ENCODE measurements at places on chromosomes 1 and 21.

GRCh38 chr1:221435504-221435904 is 306.4 kb downstream of the DUSP10 start:
- peak; percentile 67 for DNase-seq

GRCh38 chr1:32496127-32496526 is 31.3 kb downstream of the ZBTB8B start:
- DNase-seq, result no peak

DNA sequence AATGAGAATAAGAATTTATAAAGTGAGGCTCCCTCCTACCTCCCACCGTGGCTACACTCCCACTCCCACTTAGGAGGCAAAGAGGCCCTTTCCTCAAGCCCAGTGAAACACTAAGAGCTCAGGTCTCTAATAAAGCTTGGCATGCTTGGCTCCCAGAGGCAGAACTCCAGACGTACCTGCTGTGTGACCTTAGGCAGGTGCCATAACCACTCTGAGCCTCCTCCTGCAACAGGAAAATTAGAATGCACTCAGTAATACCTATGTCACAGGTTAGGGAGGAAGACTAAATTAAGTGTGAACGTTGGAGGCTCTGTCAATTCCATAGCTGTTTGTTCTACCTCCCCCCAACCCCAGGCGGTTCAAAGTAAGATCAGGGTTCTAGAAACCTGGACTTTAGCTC is 16.5 kb upstream of the SLC26A9 start:
- DNase-seq, result no peak

DNA sequence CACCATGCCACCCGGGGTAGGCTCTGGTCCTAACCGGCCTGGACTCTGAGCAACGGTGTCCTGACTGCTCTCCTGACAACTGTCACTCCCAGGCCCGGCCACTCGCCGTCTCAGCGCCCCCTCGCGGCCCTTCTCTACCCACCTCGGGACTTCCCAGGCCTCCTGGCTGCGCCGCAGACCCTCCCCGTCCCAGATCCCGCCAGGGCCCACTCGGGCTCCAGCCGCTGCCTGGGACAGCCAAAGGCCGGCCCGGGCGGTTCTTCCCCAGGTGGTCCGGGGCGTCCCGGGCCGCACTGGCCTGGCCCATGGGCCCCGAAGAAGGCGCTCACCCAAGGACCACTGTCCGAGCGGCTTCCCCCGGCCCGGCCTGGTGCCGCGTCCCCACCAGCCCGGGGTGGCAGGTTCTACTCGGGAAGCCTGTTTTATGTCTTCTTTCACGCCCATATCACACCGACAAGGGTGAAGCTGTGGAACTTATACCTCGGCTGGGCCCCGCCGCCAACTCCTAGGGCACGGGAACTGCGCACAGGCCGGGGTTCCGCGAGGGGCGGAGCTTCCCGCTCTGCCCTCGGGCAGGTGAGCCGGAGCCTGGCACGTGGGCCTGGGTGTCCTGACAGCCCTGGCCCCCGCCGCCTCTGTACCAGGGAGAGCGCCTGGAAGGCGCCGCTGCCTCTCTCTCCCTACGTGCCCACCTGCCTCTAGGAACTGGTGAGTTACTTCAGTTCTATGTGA is 138.3 kb downstream of the TTLL7 start:
- peak; percentile 68 for DNase-seq

DNA sequence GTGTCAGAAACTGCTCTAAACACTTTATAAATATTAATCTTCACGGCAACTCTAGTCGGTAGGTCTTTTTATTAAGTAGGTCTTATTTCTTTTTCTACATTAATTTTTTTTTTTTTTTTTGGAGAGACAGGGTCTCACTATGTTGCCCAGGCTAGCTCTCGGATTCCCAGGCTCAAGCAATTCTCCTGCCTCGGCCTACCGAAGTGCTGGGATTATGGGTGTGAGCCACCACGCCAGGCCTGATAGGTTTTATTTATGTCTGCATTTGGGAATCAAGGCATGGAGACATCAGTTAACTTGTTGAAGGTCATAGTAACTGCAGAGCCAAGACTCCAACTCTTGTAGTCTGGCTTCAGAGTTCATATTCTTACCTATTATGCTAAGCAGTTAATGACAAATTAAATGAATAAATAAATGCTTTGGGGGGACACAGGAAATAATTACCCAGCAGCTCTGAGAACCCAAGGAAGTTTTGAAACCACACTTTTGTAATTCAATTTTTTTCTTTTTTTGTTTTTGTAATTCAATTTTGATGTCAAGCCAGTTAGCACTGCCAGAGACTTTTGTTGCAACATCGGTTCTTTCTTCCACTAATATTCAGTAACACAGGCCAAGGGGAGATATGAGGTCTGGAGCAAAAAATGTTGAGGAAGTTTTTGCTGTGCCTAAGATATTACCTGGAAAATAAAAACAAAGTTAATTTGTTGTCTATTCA is 9.4 kb upstream of the UAP1 start:
- DNase-seq, result no peak

- DNase-seq, result no peak
These were observed 295.2 kb downstream of the HLX start for GRCh38 chr1:221174330-221174993.

DNA sequence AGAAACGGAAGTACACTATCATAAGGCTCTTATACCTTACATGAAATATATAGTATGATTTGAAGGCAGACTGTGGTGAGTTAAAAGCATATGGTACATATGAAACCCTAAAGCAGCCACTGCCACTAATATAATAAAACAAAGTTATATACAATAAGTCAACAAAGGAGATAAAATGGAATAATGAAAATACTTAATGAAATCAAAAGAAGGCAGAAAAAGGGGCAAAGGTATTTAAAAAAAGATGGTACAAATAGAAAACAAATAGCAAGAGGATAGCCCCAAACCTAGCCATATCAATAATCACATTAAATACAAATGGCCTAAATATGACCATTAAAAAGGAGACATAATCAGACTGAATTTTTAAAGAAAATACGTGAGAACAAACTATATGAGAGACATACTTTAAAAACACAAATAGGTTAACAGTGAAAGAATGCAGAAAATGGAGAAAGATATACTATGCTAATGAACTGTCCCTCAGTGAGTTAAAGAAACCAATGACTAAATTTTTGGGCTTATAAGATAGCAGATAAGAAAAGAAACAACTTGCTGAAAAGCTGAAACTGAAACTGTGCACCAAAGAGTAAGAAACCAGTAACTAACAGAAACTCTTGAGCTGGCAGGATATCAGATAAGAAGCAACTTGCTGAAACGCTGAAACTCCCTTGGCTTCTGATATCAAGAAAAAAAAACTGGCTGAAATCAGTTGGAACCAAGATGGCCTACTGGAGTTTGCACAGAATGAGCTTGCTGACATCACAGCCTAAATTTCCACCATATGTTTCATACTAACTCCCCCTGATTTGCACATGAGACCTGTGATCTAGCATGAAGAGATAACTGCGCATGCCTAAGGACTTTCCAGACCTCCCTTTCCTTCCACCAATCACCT is 44.3 kb upstream of the IL10 start:
- DNase-seq, result peak; percentile 82

DNA sequence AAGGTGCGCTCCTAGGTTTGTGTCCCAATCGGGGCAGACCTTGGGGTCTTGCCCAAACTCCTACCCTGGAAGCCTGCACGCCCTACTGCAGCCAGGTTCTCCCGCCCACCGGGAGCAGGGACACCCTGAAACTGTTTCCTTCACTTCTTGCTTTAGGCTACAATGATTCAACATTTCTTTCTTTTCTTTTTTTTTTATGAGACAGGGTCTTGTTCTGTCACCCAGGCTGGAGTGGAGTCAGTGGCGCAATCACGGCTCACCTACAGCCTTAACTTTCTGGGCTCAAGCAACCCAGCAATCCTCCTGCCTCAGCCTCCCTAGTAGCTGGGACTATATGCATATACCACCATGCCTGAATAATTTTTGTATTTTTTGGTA is 75.8 kb downstream of the ITPKB start:
- no peak for DNase-seq
